SW480 (cell line): ENCODE measurements at places on chromosomes 4 and X.

GRCh38 chrX:30814978-30815377, 74.1 kb downstream of the TAB3 start:
- no peak for DNase-seq

DNA sequence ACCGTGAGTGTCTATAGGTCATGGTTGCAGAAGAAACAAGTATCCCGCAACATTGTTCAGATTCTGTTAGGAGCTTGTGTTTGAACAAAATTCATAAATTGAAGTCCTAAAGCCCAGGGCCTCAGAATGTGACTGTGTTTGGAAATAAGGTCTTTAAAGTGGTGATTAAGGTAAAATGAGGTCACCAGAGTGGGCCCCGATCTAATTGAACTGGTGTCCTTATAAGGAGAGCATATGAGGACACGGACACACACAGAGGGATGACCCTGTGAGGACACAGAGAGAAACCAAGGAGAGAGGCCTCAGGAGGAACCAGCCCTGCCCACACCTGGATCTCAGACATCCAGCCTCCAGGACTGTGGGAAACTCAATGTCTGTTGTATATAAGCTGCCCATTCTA, 76.9 kb downstream of the DHRSX start:
- no peak for DNase-seq

- no peak for DNase-seq
Observed at GRCh38 chr4:96675896-96676295, 836.0 kb downstream of the PDHA2 start.

- peak; percentile 50 for DNase-seq
Observed at GRCh38 chr4:8403173-8403753, 37.3 kb downstream of the ACOX3 start.

GRCh38 chr4:147096667-147097604, 151.3 kb upstream of the TTC29 start:
- DNase-seq = peak; percentile 36

GRCh38 chr4:71239365-71239764, 99.5 kb upstream of the SLC4A4 start:
- no peak for DNase-seq

DNA sequence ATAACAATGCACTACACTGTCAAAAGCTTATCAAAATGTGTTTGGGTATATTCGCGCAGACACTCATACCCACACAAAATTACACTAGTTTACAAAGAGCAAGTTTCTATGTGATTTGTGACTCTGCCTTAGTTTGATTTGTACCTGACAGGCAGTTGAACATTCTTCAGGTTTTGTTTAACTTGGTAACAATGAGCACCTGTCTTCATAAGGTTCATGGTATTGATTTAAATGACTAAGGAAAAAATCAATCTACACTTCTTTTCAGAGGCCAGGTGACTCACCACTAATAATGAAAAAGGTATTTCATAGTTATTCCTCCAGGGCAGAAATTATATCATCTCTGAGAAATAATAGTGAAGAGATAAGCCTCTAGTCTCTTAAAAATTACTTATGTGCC, 1114.6 kb upstream of the AGA start:
- no peak for DNase-seq

GRCh38 chrX:53050841-53051240, 2.3 kb downstream of the GPR173 start:
- no peak for DNase-seq

DNA sequence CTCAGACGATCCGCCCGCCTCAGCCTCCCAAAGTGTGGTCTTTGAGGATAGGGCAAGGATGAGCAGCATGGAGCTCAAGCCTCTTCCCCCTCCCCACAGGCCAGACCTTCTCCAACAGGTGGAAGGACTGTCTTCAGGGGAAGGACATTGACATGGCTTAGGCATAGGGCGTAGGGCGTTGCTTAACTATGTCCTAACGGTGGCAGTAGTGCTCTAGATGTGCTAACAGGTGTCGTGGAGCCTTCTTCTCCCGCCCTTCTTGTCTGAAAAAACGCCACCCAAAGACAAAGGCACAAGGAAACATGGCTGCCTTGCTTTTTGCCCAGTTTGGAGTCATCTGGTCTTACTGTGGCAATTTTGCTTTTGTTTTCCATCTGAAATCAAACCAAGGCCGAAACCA, 219.8 kb downstream of the OR13H1 start:
- DNase-seq = no peak

DNA sequence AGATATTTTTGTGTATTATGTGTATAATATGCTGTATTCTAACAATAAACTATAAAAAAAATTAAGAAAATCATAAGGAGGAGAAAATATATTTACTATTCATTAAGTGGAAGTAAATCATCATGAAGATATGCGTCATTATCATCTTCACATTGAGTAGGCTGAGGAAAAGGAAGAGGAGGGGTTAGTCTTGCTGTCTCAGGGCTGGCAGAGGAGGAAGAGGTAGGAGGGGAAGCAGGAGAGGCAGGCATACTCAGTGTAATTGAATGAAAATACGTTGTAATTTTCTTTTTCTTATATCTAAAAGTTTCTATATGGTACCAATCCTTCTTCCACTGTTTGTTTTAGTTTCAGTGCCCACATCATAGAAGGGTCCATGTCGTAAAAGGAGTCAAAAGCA, 9.8 kb upstream of the TMEM185A start:
- DNase-seq = no peak

GRCh38 chr4:159191989-159192388, 89.1 kb downstream of the RAPGEF2 start:
- peak; percentile 36 for DNase-seq

GRCh38 chr4:151644622-151645021, 116.2 kb downstream of the GATB start:
- DNase-seq = peak; percentile 1

DNA sequence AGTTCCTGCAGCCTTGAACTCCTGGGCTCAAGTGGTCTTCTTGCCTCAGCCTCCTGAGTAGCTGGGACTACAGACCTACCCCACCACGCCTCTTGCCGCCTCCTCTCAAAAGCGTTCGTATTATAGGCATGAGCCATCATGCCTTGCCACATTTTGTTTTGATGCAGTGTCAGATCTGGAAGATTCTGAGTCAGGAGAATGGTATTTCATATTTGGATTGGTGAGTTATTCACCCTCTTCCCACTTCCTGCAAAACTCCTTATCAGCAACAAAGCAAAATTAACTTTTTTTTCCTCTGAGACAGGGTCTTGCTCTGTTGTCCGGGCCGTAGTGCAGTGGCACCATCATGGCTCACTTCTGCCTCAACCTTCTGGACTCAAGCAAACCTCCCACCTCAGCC, 29.6 kb downstream of the REST start:
- DNase-seq = peak; percentile 9

- DNase-seq = peak; percentile 41
Observed at GRCh38 chrX:38804682-38805431, 3.6 kb downstream of the MID1IP1 start.

- DNase-seq = no peak
Observed at GRCh38 chrX:143095321-143095720, 69.6 kb downstream of the SPANXN4 start.

DNA sequence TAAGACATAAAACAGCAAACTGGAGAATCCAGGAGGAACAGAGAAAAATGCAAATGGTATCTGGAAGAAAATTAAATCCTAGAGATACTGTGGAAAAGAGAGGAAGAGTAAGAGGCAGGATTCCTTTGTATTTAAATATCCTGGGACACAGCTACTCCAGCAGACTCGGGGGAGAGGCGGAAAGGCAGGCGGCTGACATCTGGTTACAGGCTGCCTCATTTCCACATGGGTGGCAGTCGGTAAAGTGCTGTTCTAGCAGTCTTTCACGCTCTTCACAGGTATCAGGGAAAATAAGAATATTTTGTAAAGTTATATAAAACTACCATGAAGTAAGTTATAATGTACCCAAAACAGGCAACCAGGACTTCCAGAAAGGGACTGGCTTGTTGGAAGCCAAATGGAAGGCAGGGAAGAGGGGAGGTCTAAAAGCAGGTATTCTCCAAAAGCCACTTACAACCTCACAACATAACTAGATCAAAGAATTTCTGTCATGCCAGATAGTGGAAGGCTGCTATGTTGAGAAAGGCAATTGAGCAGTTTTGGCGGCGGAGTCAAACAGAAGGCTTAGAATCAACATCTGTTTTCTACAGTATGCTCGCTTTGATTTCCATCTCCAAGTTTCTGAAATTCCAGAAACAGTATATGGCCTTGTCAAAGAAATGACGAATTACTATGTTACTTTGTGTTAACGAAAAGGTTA, 1.3 kb upstream of the TIGD2 start:
- DNase-seq = no peak

DNA sequence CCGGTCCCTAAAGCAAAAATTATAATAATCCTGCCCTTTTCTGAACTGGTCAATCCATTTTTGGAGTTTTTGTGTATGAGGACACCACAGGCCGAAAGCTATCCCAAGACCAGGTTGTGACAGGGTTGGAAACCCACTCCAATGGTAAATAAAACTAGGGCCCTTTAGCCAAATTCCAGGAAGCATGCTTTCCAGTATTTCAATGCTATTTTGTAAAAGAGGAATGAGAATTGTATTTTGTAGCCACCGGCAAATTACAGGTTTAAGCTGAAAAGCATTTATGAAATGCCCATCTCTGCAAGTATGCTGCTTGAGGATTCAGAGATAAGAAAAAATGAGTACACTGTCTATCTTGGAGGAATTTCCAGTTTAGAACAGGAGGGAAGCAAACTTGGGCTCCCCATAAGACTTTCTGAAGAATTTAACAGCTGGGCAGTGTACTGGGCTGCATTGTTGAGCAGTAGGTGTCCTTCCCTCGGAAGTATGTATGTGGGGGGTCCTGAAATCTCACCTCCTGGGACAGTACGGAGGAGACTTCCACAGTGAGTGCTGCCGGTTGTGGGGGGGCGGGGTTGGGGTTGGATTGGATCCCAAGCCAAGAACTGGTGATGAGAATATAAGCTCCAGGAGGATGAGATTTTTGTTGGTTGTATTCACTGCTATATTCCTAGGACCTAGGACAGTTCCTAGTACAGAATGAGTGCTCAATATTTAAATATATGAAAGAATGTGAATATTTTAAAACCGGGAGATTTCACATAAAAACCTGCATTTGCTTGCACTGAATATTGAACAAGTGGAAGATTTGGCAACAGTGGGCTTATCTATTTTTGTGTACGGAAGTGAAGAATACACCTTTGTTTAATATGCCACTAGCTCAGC, 26.8 kb downstream of the OCIAD2 start:
- DNase-seq = no peak

- DNase-seq = peak; percentile 52
Observed at GRCh38 chr4:82900066-82900410, 497 bp upstream of the THAP9 start.

GRCh38 chrX:153921511-153922446, 4.3 kb downstream of the ARHGAP4 start:
- no peak for DNase-seq

DNA sequence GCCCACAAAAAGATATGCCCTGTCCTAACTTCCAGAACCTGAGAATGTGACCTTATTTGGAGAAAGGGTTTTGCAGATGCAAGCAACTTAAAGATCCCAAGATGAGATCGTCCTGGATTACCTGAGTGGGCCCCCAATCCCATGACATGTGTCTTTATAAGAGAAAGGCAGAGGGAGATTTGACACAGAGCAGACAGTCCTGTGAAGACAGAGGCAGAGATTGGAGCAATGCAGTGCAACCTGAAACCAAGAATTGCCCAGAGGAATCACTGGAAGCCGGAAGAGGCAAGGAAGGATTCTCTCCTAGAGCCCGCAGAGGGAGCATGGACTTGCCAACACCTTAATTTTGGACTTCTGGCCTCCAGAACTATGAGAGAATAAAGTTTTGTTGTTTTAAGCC, 171.5 kb downstream of the SMIM20 start:
- DNase-seq = no peak

GRCh38 chr4:174564529-174564928, 42.2 kb upstream of the HPGD start:
- no peak for DNase-seq
